ENCODE measurements at places on chromosomes 1 and 21. TPM values are rescaled to one million over a fixed set of nuclear protein-coding genes. Genes with fewer than 3 reads are reported as not detected.

The WDR64 gene
- total RNA-seq = not detected

The MRAP gene
- not detected for total RNA-seq

The MRPS21 gene
- total RNA-seq = 82.9 TPM

The FCRLB gene
- not detected for total RNA-seq

The MYCL gene
- total RNA-seq = not detected

The ARHGEF16 gene
- total RNA-seq = 0.24 TPM

The KPRP gene
- total RNA-seq = not detected

The CA6 gene
- 0.26 TPM for total RNA-seq

The TMEM222 gene
- 22.8 TPM for total RNA-seq

The LRRC38 gene
- total RNA-seq = not detected

The CLCNKA gene
- total RNA-seq = not detected

The NBPF26 gene
- 24.7 TPM for total RNA-seq
